ENCODE measurements at places on chromosomes 1 and 21.

GRCh38 chr1:4825800-4826450, 171.5 kb downstream of the AJAP1 start:
- no peak for DNase-seq

DNA sequence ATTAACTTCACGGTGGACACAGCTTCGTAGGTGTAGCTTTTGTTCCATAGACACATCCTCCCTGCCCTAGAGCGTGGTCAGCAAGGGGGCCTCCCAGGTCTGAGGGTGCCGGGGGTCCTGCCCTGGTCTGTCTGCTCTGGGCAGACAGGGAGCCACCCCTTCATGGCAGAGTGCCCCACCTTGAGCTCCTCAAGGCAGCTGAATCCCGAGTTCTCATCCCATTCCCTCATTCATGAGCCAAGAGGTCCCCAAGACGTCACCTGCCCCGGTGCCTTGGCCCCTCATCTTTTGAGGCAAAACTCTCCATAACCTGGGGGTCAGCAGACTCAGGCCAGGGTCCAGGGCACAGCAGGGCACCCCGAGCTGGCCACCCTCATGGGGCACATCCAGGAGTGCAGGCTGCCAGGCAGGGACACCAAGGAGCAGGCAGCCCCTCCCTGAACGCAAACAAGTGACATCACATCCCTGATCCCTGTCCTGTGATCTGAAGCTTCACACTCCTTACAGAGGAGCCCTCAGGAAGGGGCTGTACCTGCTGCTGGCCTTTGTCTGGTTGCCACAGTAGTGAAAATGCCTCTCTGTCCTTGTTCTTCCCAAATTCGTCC, 23.3 kb downstream of the UBASH3A start:
- no peak for DNase-seq

GRCh38 chr1:24965571-24965930, 35.5 kb upstream of the RUNX3 start:
- DNase-seq = no peak

DNA sequence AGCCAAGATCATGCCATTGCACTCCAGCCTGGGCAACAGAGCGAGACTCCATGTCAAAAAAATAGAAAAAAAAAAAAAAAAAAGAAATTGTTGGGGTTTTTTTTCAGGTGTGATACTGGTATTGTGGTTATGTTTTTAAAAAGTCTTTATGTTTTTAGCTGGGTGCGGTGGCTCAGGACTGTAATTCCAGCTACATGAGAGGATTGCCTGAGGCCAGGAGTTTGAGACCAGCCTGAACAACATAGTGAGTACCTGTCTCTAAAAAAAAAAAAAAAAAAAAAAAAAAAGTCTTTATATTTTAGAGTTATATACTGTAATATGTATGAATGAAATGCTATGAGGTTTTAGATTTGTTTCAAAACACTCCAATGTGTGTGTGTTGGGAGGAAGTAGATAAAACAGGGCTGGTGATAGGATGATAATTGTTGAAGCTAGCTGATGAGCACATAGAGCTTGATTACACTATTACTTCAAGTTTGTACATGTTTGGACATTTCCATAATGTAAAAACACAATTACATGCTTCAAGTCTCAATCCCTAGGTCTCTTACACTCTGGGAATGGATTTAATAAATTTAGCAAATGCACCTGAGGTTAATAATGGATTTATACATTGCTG, 30.2 kb upstream of the ATP5PO start:
- DNase-seq = no peak

GRCh38 chr1:222521299-222522104, 26.4 kb downstream of the HHIPL2 start:
- DNase-seq = no peak

DNA sequence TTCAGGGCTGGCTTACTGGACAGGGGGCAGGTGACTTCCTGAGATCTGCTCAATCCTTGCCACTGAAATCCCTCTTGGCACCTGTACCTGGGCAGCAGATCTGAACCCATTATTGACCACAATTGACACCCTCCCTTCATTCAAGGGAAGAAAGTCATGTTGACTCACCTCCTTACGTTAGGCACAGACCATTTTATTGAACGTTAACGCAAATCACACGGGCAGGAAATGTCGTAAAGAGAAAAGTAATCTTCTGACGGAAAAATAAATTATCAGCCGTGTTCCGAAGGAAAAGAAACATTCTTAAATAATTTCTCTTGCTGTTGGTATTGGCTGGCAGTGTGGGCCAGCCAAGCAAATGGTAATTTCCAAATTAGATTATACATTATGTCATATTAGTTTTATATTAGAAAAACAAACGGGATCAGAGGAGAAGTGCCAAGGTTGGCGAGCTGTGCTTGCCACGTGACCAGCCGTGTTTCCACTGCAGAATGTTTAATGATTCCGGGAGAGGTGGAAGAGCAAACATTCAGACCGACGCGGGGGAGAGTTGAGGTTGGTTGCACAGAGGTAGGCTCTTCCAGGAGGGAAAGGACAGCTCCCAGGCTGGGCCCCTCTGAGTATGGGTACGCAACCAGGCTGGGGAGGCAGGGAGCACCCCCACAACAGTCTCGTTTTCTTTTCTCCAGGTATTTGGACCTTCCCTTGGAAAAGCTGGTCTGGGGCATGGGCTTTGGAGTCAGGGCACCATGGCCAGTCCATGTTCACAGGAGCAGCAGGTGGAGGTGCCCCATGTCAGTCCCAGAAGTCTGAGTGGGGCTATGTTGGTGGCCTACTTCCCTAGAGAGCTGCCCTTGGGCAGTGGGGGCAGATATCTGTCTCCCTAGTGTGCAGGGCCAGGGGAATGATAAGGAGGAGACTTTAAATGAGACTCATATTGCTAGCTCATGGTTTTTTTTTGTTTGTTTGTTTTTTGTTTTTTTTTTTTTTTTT, 121.1 kb downstream of the FOXD2 start:
- DNase-seq = no peak

GRCh38 chr1:223709598-223709997, 2.7 kb upstream of the CAPN2 start:
- DNase-seq = no peak

DNA sequence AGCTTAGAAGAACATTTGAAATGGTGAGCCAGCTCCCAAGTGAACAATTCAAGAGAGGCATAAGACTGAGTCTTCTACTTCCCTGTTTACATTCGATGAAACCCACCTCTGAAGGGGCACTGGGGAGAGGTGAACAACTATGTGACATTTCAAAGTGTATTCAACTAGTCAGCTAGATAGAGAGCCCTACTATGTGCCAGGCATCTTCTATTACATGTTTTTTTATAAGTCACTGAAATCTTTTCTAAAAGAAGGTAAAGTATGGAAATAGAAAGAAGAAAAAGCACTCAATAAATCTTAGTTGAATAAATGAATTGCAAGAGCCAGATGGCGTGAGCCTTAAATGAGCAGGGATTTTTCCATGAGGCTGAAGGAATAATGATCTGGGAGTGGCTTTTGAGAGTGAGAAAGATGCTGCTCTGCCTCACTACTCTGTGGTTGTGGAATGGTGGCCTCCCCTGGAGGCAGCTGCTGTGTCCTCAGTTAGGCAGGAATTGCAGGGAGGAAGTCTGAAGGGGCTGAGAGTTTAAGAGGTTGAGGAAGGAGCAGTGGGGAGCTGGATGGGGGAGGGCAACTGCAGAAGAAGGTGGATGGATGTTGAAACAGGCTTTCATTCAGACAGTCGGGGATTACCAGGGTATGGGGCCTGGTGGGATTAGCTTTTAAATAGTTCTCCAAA, 10.4 kb upstream of the PTPRF start:
- no peak for DNase-seq

GRCh38 chr1:180027949-180028445, 73.4 kb downstream of the CEP350 start:
- DNase-seq = no peak

GRCh38 chr1:245609354-245610150, 454.8 kb downstream of the KIF26B start:
- DNase-seq = no peak

GRCh38 chr1:227558732-227559262, 4.6 kb upstream of the ZNF678 start:
- no peak for DNase-seq

GRCh38 chr1:43307458-43308158, 6.8 kb downstream of the TIE1 start:
- no peak for DNase-seq

DNA sequence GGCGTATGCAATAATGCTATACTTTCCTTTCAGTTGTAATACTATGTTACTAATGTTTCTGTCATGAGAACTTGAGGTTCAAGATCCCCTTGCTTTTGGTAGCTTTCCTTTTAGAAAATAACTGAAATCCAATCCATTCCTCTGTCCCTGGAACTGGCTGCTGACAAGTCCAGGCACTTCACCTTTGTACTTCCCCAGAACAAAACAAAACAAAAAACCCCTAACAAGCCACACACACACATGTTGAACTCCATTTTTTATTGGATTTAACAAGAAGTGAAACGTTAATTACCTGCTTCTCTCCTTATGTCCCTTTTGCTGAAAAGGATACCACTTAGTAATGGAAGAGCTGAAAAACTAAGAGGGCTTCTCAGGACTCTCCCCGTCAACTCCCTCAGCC, 26.1 kb upstream of the SDC3 start:
- DNase-seq = no peak

GRCh38 chr1:48082271-48082962, 85.2 kb upstream of the TRABD2B start:
- DNase-seq = no peak

DNA sequence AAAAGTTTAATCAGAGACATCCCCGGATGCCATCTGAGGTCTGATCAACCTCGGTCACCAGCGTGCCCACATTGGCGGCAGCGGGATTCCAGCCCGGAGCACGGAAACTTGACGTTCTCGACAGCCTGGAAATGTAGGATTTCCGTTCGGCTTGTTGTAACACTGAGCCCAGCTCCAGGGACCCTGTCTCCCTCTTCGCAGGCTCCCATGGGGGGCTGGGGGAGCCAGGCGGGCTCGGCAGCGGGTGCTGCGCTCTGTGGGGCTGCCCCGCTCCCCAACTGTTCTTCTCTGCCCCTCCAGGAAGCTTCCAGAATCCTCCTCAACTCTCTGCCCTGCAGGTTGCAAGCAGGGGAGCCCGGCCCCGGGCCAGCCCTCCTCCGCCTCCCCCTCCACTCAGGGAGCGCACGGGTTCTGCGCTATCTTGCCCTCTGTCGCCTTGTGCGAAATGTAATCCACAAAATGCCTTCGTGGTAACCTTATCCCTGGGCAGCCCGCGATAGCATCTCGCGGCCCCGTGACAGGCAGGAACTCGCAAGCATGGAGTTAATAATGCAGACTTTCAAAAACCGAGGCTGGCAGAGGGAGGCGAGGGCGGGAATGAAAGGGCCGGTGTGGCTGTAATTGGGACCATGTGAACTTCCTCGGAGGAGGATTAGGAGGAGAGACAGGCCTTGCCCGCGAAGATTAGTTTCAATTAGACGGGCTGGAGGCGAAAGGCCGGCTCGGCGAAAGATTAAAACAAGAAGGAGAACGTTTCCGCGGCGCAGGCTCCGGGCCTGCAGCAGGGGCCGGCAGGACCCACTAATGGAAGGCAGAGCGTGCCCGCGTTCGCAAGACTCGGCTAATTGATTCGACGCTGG, 53.9 kb upstream of the TTC34 start:
- DNase-seq = no peak

GRCh38 chr1:43620956-43621355, 29.0 kb upstream of the KDM4A start:
- DNase-seq = no peak

- no peak for DNase-seq
Measured at GRCh38 chr1:88982055-88982454, 10.4 kb downstream of the KYAT3 start.

DNA sequence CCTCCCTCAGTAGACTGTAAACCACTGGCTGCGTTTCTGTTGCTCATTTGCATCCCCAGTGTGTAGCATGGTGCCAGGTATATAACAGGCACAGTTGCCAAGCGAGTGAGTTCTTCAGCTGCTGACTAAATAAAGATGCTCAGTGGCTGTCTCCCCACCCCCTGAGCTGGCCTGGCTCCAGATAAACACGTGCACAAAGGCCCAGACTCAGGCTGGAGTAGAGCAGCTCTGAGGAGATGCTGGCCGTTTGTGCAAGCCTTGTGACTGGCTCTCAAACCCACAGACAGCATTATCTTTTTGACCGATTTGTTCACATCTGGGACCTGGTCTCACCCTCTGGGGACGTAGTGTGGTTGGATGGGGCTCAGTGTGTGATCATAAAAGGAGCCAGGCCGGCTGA, 7.1 kb downstream of the CHRNB2 start:
- no peak for DNase-seq

GRCh38 chr1:32818804-32819541, 1.5 kb downstream of the S100PBP start:
- DNase-seq = no peak

DNA sequence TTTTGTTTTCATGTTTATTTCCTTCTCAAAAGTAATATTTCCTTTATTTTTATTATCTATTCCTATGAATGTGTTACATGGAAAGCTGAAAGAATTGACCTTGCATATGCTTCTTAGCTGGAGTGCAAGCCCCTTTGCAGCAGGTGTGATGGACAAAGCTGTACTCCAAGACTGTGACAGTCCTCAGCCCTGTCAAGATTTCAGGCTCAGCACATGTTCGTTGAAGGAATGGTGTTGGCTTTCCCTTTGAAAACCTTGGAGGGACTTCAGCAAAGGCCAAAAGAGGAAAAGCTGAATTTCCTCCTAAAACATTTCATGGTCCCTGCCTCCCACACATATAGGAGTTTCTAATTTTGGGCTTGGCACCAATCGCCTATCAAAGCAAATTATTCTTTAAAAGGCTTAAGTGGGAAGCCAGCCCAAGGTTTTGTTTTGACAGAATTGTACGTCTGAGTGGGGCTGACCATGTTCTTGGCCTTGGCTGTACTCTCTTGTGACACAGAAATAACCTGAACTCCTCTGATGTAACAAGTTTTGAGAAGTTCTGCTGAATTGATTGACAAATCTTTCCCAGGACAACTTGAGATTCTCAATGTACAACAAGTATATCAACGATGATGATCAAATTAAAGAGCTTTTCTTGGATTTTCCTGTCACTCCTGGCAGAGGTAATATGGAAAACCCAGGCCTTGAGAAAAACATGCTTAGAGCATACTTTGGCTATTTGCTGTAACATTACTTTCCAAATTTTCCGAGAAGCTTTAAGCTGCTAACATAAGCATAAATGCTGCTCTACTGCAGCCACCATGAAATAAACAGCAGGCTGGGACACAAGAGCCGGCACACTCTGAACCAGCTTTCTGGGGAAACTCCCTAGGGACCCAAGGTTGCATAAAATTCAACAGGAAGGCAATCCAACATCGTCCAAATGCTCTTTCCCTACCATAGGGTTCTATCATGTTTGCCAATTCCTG, 135.7 kb upstream of the ZNF648 start:
- no peak for DNase-seq

GRCh38 chr1:175857756-175858155, 114.4 kb upstream of the TNR start:
- DNase-seq = no peak

DNA sequence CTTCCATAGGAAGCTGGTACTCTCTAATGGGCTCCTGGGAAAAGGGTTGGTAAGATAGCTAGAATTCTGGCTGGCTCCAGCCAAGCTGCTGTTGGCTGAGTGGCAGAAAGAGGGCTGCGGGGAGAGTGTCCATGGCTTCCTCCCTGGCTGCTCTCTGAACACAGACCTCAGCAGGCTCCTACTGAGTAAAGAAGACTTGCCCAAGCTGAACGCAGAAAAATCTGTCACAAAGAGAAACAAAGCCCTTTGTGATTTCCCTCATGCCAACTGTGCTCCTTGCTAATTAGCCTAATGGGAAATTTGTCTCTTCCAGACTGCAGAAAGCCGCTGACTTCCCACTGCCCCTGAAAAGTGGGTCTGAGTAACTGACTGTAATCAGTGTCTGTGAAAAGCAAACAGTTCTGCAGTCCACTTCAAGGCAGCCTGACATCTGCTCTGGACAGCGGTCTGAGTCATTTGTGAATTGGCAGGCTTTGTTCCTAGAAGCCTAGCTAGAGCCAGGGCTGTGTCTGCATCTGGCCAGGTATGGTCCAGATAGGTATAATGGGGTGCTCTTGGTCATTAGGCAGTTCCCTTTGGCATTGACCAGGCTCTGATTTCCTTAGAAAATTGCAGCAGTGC, 282.8 kb downstream of the ZNF648 start:
- no peak for DNase-seq
